Right cardiac atrium (tissue), 5 donors: ENCODE measurements at places on chromosomes 3 and 15. TPM values are rescaled to one million over a fixed set of nuclear protein-coding genes. Genes with fewer than 3 reads are reported as not detected.

DNA sequence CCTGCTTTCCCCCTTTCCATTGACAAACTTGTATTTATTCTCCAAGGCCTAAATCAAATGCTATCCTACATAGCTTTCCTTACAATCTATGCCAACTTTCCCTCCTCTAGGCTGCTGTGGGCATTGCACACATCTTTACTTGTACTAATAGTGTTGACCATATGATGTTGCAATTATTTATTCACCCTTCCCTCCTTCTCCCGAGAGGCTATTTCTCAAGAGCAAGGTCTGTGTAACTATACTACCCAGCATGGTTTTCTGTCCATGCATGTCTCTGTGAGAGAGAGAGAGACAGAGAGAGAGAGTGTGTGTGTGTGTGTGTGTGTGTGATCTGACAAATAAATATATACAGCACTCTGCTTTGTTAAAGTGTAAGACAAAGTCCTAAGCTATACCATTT lies 63.8 kb downstream of the GTPBP8 start:
- DNase-seq = no peak

DNA sequence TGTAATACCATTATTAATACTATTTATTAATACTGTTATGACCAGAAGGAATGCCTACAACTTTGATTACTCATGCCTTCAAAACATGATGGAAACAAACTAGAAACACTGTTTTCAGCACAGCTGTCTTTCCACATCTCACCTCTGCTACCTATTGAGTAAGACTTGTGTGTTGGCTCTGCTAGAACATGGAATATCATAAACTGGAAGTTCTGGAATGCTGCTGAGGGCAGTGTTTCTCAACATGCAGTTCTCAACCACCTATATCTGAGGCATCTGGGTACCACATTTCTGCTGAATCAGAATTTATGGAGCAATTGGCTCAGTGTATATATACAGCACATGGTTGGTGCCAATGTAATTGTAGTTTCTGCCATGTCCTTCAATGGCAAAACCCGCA lies 392.1 kb downstream of the TUSC7 start:
- DNase-seq = no peak

GRCh38 chr15:95215017-95215416 lies 983.7 kb downstream of the MCTP2 start:
- DNase-seq = no peak

Gene SLC51A
- total RNA-seq = not detected

DNA sequence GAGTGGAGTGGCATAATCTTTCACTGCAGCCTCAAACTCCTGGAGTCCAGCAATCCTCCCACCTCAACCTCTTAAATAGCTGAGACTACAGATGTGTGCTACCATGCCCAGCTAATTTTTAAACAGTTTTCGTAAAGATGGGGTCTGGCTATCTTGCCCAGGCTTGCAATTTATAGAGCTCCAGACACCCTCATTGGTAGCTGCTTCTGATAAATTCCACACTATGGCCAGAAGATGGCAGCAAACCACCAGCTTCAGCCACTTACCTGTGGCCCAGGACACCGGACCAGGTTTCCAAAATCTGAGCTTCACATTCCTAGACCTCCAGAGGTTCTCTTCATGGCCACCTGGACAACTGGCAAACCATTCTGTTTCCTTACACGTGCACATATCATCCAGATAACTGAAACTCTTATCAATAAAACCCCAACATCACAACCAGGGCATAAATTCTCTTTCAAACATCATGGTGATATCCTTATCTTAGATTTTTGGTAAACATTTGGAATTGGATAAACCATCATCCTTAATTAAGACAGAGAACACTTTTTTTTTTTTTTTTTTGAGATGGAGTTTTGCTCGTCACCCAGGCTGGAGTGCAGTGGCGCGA lies 28.9 kb downstream of the FBXW12 start:
- peak; percentile 55 for DNase-seq

DNA sequence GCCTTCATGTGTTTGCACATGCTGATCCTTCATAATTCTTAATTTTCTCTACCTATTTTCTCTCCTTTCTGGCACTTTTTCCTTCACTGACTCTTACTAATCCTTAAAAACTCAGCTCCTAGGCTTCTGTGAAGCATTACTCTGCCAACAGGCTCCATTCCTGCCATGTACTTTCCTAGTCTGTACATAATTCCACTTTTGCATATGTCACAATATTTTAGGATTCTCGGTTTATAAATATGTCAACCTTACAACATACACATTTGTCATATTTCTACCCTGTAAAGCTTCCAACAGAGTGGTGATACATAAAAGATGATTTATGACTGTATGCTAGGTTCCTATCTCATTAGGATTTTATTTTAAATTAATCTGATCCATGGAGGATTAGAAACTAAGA lies 38.2 kb upstream of the AGTR1 start:
- no peak for DNase-seq

DNA sequence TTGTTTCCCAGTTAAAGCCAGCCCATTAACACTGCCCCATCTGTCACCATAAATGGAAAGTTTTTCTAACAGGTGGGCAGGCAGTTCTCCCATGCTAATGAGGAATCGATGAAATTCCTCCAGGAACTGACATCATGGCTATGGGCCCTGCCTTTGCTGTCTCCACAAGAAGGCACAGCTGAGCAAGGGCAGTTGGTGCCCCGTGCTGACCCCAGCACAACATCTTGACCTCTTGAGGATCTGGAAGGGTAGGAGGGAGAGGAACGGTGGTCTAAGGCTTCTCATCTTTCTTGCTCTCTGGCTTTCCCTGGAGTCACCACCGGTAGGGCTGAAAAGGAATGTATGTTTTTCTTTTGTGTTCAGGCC lies 46.7 kb downstream of the CHCHD6 start:
- DNase-seq = no peak

DNA sequence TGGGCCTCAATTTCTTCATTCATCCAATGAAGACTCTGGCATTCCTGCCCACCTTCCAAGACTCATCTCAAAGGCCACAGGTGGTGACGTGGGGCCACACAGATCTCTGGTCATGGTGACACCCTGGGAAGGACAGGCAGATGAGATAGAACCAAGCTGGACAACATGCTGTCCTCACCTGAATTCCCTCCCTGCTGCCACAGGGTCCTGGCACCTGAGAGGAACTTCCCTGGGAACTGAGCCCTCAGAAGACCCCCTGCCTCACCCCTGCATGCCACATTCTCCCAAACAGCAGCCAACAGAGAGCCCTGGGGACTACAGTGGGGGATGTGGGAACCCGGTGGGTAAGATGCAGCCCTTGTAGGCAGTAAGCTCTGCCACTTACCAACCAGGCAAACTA lies 10.7 kb downstream of the KLF15 start:
- DNase-seq = no peak

- DNase-seq = no peak
These were observed 74.0 kb upstream of the UBE2E2 start for GRCh38 chr3:23129117-23129516.

GRCh38 chr3:158702815-158703481 lies 29.3 kb downstream of the RARRES1 start:
- no peak for DNase-seq

DNA sequence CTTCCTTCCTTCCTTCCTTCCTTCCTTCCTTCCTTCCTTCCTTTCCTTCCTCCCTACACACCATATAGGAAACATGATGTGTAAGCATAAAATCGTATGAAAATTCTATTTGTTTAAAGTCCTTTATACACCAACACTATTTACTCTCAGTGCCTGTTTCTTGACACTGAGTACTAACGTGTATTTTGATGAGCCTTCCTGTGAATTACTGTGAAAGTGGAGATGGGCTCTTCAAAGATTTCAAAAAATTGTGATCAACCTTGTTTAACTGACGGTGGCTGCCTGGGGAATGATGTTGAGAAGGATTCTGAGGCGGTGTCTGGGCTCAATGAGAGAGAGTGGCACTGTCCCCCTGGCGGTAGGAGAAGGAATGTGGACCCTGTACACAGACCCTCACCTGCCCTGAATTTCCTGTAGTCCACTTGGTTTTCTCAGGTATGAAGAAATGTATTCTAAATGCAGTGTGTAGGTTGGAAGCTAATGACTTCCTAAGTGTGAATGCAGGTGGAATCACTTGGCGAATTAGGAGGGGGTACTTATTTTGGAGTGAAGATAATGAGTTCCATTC lies 237.9 kb downstream of the GAP43 start:
- no peak for DNase-seq

- DNase-seq = no peak
These were observed 285.2 kb upstream of the TLE3 start for GRCh38 chr15:70382762-70383458.

Gene ANXA2
- total RNA-seq = 126 TPM

DNA sequence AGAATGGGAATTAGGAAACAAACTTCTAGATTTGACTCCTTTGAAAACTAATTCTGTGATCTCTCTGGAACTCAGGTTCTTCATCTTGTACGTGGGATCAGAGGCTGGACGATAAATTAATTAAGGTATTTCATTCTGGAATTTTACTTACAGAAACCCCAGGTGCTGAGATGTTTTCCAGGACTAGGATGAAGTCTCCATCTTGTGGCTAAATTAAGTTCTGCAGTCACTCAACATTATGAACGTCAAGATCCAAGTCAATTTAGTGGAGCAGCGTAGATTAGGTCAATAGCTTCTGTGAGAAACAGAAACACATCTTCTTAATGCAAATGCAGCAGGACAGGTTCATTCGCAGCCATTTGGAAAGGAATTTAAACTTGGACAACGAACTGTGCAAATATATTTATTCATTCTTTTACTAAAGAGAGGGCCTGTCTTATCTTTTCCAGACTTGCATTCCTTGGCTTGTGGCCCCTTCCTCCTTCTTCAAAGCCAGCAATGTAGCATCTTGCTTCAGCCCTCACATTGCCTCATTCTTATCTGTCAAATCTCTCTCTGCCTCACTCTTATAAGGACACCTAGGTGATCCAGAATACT lies 26.7 kb upstream of the TMC3 start:
- DNase-seq = no peak

DNA sequence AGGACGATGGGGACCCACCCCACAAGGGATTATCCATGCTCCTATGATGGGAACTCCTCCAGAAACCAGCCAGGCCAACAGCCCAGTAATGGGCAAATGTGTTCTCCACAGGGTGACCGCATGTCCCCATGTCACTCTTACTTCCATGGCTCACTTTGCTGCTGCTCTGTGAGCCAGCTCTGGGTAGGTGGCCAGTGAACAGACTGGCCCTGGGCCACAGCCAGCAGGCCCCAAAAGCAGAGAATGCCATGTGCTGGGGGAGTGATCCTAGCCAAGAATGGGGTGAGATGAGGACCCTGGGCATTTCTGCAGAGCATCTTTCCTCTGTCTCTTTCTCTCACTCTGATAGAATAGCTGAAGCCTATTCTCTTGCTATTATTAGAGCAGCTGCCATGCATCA lies 391.4 kb downstream of the LRTM1 start:
- DNase-seq = no peak

DNA sequence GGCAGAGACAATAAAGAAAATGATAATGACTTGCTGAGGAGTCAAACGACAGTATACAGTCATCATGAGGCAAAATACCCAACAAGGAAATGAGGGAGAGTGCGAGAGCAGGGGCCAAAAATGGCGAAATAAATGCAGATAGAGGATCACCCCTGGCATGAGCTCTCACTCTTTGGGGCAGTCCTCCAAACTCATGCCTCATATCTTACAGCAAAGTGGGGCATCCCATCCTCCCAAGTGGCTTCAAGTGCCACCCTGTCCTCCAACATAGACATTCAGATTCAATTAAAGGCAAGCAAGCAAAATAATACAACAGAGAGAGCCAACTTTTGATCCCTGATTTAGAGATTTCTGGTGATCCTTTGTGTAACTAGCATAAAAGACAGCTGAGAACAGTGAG lies 278.4 kb downstream of the GBE1 start:
- no peak for DNase-seq

Gene PLA2G4E
- 0.17 TPM for total RNA-seq

- DNase-seq = no peak
These were observed 72.3 kb downstream of the TAMM41 start for GRCh38 chr3:11774296-11774877.

Gene TM2D3
- 42.0 TPM for total RNA-seq

Gene SAMD7
- total RNA-seq = not detected

DNA sequence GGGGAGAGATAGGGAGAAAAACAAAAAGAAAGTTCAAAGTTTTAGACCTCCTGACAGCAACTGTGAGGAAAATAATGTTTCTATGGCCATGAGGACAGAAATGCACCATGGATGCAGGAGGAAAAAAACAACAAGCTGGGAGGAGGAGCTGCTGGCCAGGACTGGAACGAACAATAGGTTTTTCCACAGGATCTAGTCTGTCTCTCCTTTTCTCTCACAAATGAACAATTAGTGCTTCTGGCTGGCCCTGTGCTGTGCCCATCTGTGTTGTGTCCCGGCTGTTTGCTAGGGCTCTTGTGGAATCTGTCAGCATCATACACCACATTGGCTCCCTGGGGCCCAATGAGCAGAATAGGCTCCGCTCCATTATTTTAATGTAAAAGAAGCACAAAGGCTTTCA lies 15.2 kb downstream of the GK5 start:
- DNase-seq = no peak

GRCh38 chr3:88574146-88574545 lies 424.4 kb downstream of the C3orf38 start:
- DNase-seq = no peak

DNA sequence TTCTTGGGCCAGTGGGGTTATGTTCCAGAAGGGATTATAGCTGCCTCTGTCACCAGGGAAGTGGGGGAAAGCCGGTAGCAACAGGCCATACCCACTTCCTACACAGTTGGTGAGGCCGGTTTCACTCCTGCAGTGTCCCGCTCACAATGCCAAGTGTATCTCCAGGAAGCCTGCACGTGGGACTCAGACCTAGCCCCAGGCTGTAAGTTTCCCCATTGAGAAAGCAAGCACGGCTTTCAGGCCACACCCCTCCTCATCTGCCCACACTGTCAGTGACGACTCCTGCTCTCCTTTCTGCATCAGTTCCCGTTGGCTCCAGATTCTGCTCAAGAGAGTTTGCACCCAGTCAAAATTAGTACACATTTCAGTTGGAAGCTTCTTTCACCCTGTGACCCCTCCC lies 51.6 kb upstream of the CPOX start:
- no peak for DNase-seq

DNA sequence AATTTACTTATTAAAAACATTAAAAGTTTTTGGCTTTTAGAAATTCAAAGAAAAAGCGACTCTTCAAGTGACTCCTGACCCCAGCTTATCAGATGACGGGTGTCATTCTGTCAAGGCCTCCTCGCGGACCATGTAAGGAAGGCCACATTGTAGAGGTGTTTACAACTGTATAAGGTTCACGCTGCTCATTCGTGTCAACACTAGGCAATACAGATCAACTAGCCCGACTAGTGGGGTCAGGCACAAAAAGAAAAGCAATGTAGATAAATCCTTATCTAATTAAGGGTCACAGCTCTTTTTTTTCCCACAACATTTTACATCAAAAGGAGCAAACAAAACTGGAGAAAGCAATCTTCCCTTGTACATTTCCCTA lies 207.5 kb upstream of the NR2F2 start:
- DNase-seq = no peak

GRCh38 chr15:61226361-61227256 lies 2.5 kb downstream of the RORA start:
- DNase-seq = no peak

- no peak for DNase-seq
These were observed 1.2 kb upstream of the LMCD1 start for GRCh38 chr3:8500319-8500988.

Gene RLBP1
- total RNA-seq = not detected
